ENCODE measurements at places on chromosomes 7 and 10.

- no peak for DNase-seq
Measured at GRCh38 chr10:58373442-58373827, 11.8 kb upstream of the TFAM start.

DNA sequence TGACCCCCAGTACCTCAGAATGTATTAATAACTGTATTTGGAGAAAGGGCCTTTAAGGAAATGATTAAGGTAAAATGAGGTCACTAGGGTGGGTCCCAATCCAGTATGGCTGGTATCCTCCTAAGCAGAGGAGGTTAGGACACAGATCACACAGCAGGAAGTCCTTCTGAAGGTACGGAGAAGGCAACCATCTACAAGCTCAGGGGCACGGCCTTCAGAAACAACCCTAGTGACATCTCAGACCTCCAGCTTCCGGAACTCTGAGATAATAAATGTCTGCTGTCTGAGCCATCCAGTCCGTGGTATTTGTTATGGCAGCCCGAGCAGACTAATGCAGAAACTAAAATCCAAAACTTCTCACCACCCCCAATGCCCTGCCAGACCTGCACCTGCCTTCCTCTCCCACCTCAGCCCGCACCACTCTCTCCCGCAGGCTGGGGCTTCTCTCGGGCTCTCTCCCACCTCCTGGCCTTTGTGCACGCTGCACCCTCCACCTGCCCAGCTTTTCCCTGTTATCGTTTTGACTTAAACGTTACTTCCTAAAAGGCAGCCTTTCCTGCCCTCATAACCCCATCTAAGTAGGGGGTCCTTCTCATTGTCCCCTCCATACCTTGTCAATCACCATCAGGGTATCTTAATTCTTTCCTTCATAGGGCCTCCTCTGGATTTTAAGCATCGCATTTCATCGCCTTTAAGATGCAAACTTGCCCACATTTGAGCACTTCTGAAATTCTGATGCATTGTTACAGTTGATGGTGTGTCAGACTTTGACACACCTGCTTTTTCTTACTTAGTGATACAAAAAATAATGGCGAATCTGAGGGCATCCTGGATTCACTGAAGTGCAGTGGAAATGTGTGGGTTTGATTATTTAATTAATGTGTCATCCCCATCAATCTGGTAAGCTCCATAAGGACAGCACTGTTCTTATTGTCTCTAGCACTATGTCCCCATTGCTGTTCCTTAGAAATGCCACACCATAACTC lies 32.2 kb upstream of the AQP1 start:
- no peak for DNase-seq

DNA sequence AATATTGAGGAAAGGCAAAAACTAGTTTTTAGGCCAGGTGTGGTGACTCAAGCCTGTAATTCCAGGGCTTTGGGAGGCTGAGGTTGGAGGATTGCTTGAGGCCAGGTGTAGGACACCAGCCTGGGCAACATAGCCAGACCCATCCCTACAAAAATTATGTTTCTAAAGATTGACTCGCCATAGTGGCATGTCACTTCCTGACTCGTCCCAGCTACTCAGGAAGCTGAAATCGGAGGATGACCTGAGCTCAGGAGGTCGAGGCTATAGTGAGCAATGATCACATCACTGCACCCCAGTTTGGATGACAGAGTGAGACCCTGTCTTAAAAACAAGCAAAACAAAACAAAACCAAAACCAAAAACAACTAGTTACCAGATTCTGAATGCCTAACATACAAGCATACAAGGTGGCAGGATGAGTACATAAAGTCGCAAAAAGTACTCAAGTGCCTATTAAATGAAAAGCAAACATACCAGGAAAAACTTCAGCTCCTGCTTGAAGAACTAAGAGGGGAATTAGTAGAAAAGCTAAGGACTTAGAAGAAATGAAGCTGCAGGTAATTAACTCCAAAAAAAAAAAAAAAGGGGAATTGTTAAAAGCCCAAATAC lies 14.1 kb downstream of the ZNF398 start:
- no peak for DNase-seq

DNA sequence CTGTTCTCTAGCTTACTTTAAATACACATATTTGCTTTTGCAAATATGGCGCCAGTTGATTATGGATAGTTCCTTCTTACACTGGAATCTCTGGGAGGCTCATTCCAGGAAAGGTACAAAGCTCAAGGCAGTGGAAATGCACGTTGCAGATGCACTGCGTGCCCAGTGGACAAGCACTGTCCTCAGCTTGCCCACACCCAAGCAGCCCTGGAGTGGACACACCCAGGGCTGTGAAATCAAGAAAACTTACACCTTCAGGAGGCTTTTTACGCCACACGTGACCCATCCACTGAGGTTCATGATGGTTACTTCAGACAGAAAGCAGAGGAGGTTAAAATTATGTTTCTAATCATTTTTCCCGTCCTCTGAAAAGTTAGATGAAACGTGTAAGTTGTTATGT lies 248.5 kb downstream of the VTI1A start:
- no peak for DNase-seq

GRCh38 chr7:26051021-26051420 lies 101.0 kb upstream of the NFE2L3 start:
- no peak for DNase-seq

- DNase-seq = no peak
Measured at GRCh38 chr7:1096156-1097119, 8.5 kb downstream of the GPER1 start.

DNA sequence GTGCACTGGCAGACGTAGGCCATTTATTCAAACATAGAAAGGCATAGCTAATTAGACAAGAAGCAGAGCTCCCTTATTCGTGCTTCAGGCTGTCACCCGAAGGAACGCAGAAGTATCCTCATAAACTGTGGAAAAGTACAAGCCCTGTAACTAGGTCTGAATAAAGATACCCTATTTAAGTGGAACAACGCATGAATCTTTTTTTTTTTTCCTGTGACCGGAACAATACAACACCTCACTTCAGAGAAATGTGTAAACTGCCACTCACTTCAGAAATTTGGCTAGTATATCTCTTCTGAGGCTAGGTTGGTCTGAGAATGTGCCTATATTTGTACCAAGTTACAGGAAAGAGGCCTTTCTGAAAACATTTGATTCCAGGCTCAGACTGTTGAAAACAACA lies 8.0 kb upstream of the CSTF2T start:
- DNase-seq = no peak

Measured in astrocyte of the cerebellum (primary cell).